Stimulated activated naive CD8-positive, alpha-beta T cell treated with anti-CD3 and anti-CD28 coated beads, Interleukin-15, amount 100 ng/mL, for 72 hours (primary cell): ENCODE measurements at places on chromosomes 2 and 18.
A peak's percentile ranks its signal among the peaks of the same experiment; 100 is the strongest.

DNA sequence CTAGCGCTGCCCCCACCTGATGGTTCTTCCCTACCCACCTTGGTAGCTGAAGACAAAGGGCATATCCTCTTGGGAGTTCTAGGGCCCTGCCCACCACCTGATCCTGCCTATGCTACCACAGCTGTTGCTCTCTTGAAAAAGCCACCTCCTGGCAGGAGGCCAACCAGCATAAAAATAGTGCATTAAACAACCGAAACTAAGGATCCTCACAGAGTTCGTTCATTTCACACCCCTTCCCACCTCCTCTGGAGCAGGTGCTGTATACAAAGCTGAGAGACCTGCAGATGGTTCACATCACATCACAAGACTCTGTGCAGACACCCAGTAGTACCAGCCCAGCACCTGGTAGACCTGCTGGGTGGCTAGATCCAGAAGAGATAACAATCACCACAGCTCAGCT is 1348.0 kb upstream of the TMEFF2 start:
- DNase-seq, result no peak

DNA sequence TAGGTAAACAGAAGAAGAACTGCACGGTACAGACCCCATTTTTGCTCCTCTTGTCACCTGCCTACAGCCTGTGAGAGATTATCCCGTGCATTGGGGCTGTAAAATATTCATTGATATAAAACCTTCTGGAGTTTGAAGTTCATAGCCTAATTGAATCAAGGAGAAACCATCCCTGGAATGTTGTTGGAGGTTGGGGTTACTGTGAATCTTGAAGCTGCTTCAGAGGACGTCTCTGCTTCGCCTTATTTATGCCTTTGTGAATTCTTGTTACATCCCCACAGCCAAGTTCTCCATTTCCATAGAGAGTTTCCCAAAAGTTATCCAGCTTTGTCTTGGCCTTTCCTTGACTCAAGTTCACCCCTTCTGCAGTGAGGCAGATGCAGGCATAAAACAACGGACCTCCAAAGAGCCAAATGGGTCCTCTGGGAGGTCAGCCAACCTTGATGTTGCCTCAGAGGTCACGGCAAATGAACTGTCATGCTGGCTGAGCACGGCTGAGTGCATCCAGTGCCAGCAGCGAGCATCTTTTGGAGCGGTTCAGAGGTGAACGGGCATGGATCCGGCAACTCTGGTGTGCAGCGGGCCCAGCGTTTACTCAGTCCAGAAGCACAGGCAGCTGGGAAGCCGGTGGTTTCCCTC is 317.6 kb downstream of the PRKCE start:
- DNase-seq, result no peak

DNA sequence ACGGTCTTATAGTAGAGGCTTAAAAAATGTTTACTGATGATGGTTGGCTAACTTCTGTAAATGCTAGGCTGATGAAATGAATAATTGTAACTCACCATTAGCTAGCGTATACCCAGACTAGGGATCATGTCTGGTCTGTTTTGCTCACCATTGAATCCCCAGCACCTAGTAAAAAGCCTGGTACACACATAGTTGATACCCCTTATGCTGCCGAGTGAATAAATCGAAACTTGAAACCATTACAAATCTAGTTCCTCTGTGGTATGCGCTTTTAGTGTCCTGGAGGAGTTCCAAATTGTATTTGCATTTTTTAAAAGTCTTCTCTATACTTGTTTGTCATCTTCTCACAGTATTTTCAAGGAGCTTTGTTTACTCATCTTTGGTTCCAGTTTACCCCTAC is 1.3 kb downstream of the TAF1B start:
- DNase-seq, result no peak

GRCh38 chr2:237581751-237582746 is 8.5 kb downstream of the RAB17 start:
- peak; percentile 81 for DNase-seq

DNA sequence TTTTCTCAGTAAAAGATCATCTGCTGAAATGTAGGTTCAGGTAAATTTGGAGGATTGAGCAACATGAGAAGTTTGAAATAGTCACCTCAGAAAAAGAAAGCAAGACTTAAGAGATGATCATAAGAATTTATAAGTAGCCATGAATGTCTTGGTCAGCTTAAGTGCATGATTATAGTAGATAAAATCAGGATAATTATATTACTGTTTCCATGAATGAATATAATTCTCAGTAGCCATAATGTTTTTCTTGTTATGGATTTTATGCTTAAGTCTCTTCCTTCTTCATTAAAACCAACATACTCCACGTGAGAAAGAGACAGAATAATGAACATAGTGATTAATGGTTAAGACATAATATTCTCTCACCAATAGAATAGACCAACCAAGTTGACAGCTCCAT is 223.7 kb downstream of the EXOC6B start:
- no peak for DNase-seq

- DNase-seq, result no peak
Observed at GRCh38 chr2:8642366-8643068, 39.3 kb upstream of the ID2 start.

- DNase-seq, result no peak
Observed at GRCh38 chr2:147927053-147927588, 82.3 kb downstream of the ACVR2A start.

DNA sequence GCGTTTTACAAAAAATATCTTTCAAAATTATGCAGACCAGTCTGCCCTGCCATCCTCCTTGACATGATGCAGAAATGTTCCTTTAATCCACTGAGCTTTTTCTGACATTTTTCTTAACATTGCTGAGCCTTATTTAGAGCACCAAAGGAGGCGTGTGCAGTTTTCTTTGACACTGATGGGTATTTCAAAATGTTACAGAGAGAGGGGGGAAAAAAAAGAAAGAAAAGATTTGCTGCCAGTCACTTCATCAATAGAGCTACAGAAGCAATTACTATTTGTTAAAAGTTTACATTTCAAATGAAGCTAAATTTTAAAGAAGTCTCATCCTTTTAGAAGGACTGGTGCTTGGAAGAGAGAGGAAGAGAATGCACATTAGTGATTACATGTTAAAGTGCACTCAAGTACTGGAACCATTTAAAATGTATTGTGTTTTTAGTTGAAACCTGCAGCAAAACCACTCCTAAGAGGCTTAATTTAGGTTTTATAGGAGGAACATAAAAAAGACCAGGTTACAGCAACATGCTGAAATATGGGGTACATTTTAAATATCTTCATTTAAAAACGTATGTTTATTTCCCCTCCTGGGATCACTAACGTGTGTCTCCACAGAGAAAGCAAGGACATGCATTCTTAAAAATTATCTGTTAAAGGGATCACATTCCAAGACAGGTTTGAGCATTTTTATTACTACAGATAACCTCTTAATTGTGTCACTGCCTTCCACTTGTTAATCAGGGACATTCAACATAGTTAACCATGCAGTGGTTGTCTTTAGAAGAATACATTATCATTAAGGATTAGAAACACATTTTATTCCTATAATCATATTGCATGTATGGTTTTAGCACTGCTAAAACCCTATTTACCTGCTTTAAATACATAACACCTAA is 258.4 kb downstream of the MEIS1 start:
- DNase-seq, result no peak

DNA sequence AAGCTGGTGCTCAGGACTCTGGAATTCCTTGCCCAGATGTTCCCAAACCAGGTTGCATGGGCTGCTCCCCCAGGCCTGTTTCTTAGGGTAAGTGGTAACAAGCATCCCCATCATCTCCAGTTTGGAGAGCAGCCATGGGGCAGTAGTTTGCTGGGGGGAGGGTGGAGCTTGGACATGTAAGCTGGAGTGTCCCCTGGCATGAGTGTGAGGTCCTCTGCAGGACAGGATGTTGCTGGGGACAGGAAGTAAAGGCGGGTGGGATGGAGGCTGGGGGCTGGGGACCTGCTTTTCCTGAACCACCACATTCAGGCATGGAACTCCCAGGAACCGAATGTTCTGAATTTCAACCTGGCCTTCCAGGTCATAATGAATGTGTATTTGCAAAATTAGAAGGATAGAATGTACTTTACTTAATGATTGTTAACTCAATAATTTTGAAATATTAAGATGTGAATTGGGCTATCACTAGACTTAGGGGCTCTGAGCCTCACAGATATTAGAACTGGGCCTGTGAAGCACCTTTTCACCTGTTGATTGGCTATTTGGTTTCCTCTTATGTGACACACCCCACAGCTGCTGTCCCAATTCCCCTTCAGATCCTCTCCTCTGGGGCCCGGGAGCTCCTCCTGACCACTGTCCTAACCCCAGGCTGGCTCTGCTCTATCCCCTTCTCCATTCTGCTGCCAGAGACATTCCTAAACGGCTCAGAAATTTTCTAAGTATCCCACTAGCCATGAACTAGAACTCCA is 66.4 kb upstream of the EPAS1 start:
- DNase-seq, result no peak

DNA sequence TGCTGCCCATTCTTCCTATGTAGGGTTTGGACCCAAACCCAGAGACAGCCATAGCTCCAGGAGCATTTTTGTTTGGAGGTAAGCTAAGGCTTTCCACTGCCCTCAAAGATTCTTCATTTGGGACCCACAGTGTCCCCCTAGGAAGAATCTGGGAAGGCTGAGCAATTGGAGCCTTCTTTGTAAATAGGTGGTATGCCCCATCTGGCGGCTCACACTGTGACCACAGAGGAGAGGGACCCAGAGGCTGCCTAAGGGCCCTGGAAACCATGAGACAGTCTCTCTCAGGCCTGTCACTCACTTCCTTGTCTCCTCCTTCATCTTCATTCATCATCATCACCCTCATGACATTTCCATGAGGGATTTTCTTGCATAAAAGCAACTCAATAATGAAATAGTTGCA is 215.4 kb upstream of the OSR1 start:
- no peak for DNase-seq

DNA sequence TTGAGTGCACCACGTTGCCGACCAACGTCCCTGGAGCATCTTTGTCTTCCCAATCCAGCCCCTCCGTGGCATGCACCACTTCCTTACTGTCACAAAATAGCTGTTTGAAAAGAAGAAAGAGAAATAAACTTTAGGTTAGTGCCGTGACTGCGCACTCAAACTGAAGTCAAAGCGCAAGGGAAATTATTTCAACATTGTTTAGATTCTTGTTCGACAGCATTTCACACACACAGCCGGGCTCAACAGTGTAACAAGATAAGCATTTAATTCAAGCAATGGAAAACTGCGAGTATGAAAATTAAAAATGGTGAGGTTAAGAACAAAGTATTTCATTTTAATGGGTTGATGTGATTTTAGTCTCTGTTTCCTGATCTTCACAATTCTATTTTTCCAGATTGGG is 108.6 kb downstream of the NXPH2 start:
- no peak for DNase-seq

- no peak for DNase-seq
Observed at GRCh38 chr18:77271576-77272481, 22.2 kb downstream of the GALR1 start.
